ENCODE measurements at places on chromosomes 3 and 15. TPM values are rescaled to one million over a fixed set of nuclear protein-coding genes. Genes with fewer than 3 reads are reported as not detected.

The PLA1A gene
- 0.09 TPM for total RNA-seq

DNA sequence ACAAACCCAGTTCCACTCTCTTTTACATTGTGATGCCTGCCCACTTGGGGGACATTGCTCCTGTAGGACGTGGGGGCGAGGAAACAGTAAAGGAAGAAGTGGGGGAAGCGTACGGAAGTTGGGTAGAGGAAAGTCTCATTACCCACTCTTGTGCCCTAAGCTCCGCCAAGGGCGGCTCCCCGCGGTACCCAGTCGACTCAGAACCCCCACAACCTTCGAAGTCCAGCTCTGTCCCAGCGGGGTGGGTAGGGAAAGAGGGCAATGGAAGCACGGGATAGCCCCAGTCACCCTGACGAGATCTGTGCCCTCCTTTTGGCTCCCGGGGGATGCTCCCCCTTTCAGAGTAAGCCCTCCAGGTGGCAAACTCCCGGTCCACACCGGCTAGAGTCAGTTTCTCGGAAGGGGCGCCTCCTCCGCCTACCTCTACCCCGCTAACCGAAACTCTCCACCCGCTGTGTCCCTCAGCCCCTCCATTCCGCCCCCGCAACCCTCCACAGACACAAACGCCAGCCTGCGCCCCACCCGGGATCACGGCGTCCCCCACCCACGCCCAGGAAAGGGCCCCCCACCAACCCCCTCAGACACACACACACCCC, 527 bp downstream of the CSNK1G1 start:
- peak overlapping the region; percentile 80 for H3K27ac ChIP-seq
- H3K4me3 ChIP-seq, result peak overlapping the region; percentile 57
- no peaks in the 10 kb centered on the region for H3K27me3 ChIP-seq
- no peaks in the 10 kb centered on the region for H3K36me3 ChIP-seq

DNA sequence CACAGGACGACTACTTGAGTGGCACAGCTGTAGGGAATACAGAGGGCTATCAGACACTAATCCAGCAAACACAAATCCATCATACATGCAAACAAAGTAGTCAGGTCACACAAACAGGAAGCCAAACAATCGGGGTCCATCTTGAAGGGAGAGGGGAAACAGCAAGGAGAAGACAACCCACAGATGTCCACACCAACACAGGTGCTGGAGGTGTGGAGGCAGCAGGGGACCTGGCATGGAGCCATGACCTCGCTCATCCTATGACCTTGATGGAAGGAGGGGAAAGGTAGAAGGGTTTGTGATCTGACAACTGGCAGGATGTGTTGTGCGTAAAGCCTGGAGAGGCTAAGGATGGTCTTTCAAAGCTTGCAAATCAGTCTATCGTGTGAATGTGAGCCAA, 39.9 kb upstream of the SKOR1 start:
- H3K36me3 ChIP-seq, result peaks cover 11% of the 10 kb centered on the region
- H3K4me1 ChIP-seq, result no peaks in the 10 kb centered on the region
- no peaks in the 10 kb centered on the region for H3K27me3 ChIP-seq
- H3K27ac ChIP-seq, result no peak overlapping the region
- no peak for DNase-seq

DNA sequence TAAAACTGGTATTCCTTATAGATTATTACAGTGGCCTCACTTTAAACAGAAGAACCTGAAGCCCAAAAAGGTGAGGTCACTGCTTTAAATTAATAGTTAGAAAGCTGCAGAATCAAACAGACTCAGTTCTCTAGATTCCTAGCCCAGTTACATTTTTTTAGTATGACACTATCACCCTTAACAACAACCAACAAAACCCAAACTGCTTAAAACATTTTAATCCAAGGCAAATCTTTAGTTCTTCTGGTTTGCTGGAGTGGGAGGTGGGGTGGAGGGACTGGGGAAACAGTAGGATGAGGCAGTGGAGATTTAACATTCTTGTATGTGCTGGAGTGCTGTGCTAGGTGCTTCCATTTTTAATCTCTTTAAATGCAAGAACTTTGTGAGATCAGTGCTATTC, 631.6 kb upstream of the KCNMB2 start:
- no peaks in the 10 kb centered on the region for H3K27me3 ChIP-seq
- H3K4me1 ChIP-seq, result peaks cover 13% of the 10 kb centered on the region
- peak overlapping the region; percentile 79 for H3K27ac ChIP-seq
- DNase-seq, result peak; percentile 18
